Fibroblast of the aortic adventitia (primary cell): ENCODE measurements at places on chromosomes 7 and 10.

DNA sequence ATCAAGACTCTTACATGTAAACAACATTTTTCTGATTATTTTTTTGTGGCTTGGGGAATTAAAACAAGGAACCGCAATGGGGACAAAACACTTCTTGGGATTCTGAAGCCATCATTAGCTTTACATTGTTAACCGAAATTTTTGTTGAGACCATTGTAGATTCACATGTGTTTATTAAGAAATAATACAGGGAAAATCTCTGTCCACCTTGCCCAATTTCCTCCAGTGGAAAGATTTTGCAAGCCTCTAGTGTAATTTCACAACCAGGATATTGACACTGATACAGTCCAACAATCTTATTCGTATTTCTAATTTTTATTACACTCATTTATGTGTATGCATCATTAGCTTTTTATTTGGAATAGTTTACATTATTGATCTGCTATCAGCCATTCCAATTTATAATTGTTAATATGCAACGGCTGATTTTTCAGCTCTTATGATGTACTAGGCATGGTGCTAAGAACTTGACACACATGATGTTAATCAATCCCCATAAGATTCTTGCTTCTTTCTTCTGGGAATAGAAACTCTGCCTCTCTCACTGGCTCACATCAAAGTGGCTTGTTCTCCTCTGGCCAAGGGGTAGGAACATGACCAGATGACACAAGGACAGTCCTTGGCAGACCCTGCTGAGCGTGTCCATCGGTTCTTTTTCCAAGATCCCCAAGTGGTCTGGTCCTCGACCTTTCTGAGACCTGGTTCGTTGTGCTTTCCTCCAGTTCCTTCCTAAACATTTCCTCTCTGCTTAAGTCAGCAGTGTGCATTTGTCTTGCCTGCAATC lies 137.6 kb downstream of the ADAM12 start:
- peak; percentile 55 for DNase-seq

- no peak for DNase-seq
These were observed 55.2 kb upstream of the C10orf71 start for GRCh38 chr10:49243610-49244283.

DNA sequence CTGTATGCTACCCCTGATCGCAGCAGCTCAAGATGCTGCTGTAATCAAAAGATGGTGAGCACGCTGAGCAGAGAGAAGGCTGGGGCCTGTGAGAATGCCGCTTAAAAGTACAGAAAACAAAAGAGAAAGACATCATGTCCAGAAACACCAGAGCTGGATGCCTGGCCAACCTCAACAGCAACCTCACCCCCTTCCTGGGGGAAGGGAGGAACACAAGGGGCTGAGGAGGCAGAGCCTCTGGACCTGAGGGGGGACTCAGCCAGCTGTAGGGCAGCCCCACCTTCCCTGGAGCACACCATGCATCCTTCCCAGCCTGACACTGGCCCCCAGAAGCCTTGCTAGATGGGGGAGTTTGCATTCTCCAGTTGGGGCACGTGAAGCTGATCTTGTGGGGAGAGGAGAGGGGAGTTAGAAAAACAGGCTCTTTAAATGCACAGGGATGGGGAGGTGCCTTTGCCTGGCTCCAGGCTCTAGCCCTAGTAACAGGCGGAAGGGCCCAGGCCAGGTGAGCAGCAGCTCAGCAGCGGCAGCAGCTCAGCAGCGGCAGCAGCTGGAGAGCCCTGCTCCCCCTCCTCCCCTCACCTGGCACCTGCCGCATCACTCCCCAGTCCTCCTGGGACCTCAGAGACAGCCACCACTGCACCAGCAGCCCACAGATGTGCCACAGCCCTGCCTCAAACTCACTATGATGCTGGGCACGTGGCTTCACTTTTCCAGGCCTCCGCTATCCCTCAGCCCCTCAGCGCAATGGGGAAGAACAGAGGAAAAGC lies 156.3 kb downstream of the NEURL1 start:
- DNase-seq, result no peak

GRCh38 chr10:33863352-33863751 lies 528.9 kb upstream of the NRP1 start:
- DNase-seq, result no peak

- DNase-seq, result no peak
These were observed 312.0 kb downstream of the WDR37 start for GRCh38 chr10:1367938-1368841.

DNA sequence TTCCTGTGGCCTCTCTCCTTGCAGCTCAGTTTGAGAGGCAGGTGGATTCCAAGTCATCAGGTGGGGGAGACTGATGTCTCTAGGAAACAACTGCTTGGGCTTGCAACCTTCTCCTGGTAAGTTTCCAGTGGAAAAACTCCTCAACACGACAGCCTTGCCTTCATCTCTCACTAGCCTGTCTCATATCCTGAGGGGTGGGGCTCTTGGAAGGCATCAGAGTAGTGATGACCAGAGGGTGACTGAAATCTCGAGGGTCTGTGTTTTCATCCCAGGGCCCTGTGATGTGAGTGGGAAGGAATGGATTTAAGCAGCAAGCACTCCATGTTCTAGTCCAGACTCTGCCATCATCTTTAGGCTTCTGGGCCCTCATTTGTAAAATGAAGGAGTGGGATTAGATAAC lies 107.0 kb downstream of the NRP1 start:
- peak; percentile 80 for DNase-seq

DNA sequence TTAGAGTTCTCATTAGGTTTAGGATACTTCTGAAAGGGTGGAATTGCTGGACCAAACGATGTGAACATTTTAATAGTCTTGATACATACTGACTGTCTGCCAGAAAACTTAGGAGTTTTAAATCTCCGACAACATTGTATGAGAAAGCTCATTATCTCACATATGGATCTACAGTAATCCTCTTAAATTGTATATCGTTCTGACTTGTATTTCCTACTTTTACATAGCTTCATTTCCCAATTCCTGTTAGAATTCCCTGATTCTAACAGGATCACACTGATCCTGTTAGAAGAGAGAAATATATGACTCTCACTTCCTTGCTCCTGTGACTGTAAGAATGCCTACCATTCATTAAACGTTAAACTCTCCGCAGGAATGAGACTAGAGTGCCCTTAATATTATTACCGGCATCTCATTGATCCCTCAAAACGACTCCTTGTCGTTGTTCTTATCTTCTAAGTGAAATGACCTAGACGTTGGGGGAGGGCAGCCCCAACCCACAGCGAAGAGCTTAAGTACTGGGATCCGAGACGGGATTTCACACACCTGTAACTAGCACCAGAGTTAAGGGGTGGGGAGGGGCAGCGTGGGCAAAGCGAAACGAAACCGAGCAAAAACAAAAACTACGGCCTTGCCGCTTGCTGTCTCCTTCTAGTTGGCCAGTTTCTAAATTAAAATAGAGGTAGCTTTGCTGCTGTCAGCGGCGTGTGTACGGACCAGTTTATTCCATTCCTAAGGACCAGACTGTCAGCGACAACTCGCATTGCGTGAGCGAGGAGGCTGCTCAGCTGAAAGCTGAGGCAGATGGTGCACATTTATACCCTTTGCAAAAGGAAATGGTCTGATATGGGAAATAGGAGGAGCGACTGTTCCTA lies 678 bp upstream of the TMEM106B start:
- no peak for DNase-seq

- no peak for DNase-seq
These were observed 187.9 kb downstream of the PCDH15 start for GRCh38 chr10:54613162-54613561.

DNA sequence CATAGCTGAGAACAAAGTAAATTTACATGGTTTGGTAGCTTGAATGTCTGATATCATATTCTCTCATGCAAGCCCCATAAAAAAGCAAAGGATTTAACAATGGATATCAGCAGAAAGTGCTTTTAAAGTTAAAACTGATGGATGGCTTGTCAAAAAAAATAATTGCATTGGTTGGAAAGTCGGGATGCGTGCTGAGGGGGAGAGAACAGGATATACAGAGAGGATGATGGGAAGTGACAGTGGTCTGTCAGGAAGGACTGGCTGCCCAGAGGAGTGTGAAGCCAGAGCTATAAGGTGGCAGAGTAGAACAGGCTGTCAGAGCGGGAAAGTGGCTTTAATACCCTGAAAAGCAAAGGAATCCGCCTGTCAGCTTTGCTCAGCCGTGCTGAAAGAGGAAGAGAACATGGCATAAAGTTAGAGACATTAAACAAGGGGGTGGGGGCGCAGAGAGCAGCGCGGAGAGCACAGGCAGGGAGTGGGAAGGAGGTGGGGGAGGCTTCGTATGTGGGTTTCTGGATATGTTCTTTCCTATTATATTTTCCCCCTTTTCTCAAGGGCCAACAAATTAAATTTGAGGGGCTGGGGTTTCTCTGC lies 493.0 kb downstream of the LRMDA start:
- DNase-seq, result no peak

DNA sequence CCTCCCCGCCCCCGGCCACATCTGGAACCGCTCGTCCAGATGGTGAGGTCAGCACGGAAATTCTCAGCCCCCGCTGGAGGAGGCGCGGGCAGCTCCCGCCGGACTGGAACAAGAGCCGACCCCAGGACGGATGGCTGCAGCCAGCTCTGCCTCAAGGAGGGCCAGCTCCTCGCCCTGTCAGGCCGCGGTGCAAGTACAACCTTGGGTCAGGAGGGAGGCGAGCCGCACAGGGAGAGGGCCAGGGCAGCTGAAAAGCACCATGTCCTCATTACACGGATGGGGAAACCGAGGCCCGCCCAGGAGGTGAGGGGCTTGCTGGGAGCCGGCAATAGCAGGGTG lies 3.8 kb upstream of the GRIFIN start:
- DNase-seq, result no peak

GRCh38 chr7:154388412-154388811 lies 336.2 kb downstream of the DPP6 start:
- DNase-seq, result no peak

- peak; percentile 57 for DNase-seq
These were observed 14.0 kb downstream of the ZCCHC24 start for GRCh38 chr10:79431428-79431827.

DNA sequence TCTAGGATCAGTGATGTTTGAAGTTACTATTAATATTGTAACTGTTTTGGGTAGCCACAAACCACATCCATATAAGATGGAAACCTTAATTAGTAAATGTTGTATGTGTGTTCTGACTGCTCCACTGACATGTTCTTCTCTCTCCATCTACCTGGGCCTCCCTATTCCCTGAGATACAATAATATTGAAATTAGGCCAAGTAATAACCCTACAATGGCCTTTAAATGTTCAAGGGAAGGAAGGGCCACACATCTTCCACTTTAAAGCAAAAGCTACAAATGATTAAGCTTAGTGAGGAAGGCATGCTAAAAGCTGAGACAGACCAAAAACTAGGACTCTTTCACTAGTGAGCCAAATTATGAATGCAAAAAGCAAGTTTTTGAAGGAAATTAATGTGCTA lies 176.4 kb upstream of the ANK3 start:
- no peak for DNase-seq

- DNase-seq, result peak; percentile 81
These were observed 228.0 kb downstream of the PRKG1 start for GRCh38 chr10:51302316-51302715.

GRCh38 chr7:98922392-98923187 lies 44.3 kb downstream of the TRRAP start:
- DNase-seq, result peak; percentile 80

DNA sequence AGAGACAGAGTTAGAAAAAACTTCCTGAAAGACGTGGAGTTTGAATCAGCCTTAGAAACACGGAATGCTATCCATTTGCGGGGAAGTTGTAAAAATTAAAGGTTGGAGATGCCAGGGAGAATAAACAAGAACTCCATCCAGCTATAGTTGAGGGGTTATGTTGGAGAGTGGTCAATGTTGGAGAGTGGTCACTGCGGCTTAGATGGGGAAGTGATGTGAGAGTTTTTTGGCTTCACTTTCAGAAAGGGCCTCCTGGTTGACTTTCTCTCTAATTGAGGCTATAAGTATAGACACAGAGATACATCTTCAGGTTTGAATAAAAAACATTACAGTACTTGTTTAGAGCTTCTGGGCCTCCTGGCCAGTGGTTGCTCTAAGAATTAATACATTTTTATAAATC lies 675 bp downstream of the CC2D2B start:
- DNase-seq, result no peak

GRCh38 chr10:88138319-88138848 lies 275.0 kb downstream of the PTEN start:
- no peak for DNase-seq

- DNase-seq, result no peak
These were observed 55.8 kb downstream of the PTN start for GRCh38 chr7:137287651-137288258.

DNA sequence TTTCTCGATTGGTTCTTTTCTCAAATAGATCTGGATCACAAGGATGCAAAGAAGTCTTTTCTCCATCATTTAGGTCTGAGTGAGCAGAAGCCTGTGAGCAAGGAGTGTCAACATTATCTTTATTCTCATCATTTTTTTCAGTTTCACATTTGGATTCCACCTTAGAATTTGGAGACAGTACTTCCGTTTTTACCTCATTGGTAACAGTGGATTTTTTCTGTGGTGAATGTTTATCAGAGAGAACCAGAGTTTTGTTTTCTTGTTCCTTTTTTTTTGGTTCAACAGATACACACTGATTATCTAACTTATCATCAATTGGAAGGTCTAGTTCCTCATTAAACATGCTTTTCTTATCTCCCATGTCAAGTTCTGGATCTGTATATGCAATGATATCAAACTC lies 151.3 kb downstream of the GALNT11 start:
- no peak for DNase-seq

- no peak for DNase-seq
These were observed 26.6 kb upstream of the DDC start for GRCh38 chr7:50591480-50592438.
